Esophagus squamous epithelium (tissue), 5 donors: ENCODE measurements at places on chromosomes 13 and 19.

GRCh38 chr19:1291761-1292418 is 6.2 kb downstream of the EFNA2 start:
- H3K4me1 ChIP-seq = peaks cover 30% of the 10 kb centered on the region
- H3K4me3 ChIP-seq = no peak overlapping the region
- H3K36me3 ChIP-seq = no peaks in the 10 kb centered on the region
- H3K27ac ChIP-seq = no peak overlapping the region
- peaks cover 9% of the 10 kb centered on the region for H3K27me3 ChIP-seq
- no peak for DNase-seq

GRCh38 chr13:49652355-49653305 is 24.3 kb downstream of the ARL11 start:
- H3K27me3 ChIP-seq = no peaks in the 10 kb centered on the region
- peaks cover 9% of the 10 kb centered on the region for H3K4me1 ChIP-seq
- no peak for DNase-seq
- no peak overlapping the region for H3K27ac ChIP-seq

DNA sequence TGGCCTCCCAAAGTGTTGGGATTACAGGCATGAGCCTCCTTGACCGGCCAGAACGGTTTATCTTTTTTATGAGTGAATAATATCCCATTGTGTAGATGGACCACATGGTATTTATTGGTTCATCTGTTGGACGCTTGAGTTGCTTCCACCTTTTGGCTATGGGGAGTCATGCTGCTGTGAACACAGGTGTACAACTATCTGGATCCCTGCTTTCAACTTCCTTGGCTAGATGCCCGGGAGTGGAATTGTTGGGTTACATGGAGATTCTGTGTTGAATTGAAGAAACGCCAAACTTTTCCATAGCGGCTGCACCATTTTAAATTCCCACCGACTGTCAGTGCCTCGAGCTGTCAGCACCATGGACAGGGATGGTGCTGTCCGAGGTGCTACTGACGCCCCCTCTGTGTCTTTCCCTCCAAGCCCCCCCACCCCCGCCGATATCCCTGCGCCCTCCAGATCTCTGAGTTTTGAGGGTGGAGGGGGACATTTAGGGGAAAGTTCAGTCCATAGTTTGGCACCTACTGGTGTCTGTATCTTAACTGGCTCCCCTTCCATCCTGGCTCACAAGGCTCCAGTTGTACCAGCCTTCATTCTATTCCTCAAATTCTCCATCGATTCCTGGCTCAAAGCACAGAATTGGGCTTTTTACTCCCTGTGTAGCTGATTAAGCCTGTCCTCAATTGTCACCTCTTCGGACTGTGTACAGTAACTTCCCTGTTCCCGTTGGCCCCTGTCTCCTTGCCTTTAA is 27.3 kb downstream of the PNPLA6 start:
- H3K4me3 ChIP-seq = no peak overlapping the region
- DNase-seq = no peak
- H3K36me3 ChIP-seq = peaks cover 42% of the 10 kb centered on the region
- H3K27ac ChIP-seq = no peak overlapping the region

DNA sequence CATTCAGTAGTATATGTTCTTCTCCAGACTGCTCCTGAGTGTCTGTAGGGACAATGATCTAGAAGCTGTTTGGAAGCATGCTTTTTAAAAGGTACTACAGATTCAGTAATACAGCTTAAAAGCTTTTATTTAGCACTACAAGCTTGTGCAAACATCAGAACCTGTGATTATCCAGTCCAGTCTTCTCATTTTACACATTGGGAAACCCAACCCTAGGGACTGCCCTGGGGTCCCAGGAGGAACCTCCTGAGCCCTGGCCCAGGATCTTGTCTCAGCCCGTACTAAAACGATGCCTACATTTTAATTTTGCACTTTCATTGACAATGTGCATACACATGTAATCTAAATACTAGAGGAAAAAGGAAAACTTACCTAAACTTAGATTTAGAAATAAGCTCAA is 12.5 kb downstream of the DOCK9 start:
- H3K27me3 ChIP-seq = no peaks in the 10 kb centered on the region
- DNase-seq = no peak
- H3K27ac ChIP-seq = no peak overlapping the region
- no peak overlapping the region for H3K4me3 ChIP-seq
- H3K36me3 ChIP-seq = no peaks in the 10 kb centered on the region

- no peaks in the 10 kb centered on the region for H3K4me1 ChIP-seq
- H3K27ac ChIP-seq = no peak overlapping the region
- no peaks in the 10 kb centered on the region for H3K27me3 ChIP-seq
- DNase-seq = no peak
- H3K36me3 ChIP-seq = peaks cover 72% of the 10 kb centered on the region
Observed at GRCh38 chr13:75803164-75803611, 167.1 kb downstream of the LMO7 start.

DNA sequence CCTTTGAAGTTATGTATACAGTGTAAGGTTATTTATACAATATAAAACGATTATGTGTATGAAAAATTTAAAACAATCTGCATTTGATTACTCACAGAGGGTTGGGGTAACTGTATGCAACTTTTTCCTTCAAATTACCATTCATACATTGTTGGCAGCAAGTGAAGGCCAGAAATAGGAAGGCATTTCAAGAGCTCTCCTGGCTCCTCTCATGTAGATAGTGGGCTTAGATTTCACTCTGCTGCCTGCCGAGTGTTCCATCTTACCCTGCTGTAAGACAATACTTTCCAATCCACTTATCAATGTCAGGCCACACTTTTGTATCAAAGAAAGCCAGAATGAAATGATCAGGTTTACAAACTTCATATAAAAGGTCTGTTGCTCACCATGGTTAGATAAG is 245.2 kb downstream of the DNAJC15 start:
- no peak overlapping the region for H3K27ac ChIP-seq
- H3K4me3 ChIP-seq = no peak overlapping the region
- H3K27me3 ChIP-seq = no peaks in the 10 kb centered on the region
- H3K36me3 ChIP-seq = no peaks in the 10 kb centered on the region

GRCh38 chr13:29847501-29847983 is 2.9 kb downstream of the UBL3 start:
- no peaks in the 10 kb centered on the region for H3K4me1 ChIP-seq
- H3K27ac ChIP-seq = peak overlapping the region; percentile 99
- no peaks in the 10 kb centered on the region for H3K27me3 ChIP-seq
- no peaks in the 10 kb centered on the region for H3K36me3 ChIP-seq
- H3K4me3 ChIP-seq = peak overlapping the region; percentile 96
- DNase-seq = no peak

GRCh38 chr13:27120811-27121210 is 50.8 kb downstream of the USP12 start:
- no peak overlapping the region for H3K27ac ChIP-seq
- H3K27me3 ChIP-seq = no peaks in the 10 kb centered on the region
- no peaks in the 10 kb centered on the region for H3K36me3 ChIP-seq
- H3K4me3 ChIP-seq = no peak overlapping the region
